Lung microvascular endothelial cell (primary cell): ENCODE measurements at places on chromosomes 13 and 19.

GRCh38 chr13:113519556-113519955 is 29.0 kb upstream of the DCUN1D2 start:
- DNase-seq, result no peak

DNA sequence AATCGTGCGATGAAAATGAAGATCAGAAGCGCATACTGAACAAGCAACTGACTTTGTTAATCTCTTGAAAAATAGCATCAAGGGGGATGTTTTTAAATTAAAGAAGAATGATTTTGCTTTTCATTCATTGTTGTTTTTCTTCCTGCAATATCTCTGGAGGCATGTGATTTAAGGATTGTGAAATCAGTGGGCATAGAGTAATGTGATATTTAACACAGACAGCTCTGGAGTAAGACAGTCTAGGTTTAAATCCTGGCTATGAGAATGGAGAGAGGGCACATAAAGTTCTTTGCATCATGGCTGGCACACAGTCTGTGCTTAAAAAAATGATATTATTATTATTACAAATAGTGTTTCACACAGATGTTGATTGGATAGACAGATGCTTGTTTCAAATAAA is 243.1 kb upstream of the NBEA start:
- DNase-seq, result no peak

- no peak for DNase-seq
Observed at GRCh38 chr19:33311326-33311682, 9.0 kb upstream of the CEBPA start.

DNA sequence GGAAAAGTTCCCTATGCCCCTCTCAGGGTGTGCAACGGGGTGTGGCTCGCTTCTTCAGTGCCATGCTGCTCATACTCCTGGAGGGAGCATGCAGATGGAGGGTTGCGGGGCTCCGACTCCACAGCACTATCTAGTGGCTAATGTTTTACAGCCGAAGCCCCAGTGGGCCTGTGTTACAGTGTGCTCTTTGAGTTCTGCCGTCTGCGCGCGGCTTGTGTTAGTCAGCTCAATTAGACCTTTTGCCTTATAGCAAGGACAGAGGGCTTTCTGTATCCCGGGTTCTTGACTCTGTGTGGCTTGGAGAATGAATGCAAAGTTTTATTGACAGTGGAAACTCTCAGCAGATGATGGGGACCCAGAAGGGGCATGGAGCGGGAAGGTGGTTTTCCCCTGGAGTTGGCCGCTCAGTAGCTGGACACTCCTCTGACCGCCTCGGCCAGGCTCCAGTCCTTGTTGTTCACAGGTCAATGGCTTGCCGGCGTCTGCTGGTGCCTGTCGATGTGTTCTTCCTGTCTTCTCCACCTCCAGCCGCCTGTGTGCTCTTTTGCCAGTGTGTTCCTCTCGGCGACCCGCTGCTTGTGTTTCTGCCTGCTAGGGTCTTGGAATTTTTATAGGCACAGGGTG is 383.4 kb downstream of the LMO7 start:
- DNase-seq, result peak; percentile 14

DNA sequence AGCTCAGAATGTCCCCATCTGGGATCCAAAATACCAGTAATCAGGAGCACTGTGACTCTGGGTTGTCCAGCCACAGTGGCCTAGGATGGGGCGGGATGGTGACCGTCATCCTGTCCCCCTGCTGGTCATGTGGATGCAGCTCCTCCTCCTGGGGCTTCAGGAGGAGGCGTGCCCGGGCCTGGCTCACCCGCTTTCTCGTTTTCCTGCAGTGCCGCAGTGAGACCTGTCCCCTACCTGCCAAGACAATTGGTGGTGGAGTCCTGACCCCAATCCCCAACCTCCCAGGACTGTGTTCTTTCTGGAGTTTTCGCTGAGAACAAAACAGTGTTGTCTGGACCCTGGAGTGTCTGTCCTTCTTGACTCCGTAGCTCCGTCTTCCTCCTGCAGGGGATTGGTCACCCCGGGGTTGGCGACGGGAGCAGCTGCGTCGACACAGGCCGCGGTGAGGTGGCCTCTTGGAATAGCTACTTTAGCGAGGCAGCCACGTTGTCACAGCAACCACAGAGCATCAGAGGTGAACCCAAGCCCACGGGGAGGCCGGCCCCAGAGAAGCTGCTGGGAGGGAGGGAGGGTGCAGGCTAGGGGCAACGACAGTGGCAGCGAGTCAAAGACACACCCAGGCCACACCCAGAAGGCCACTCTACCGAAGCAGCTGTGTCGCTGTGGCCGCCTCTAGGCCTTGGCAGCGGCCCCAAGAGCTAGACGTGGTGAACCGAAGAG is 10.2 kb upstream of the EMC10 start:
- no peak for DNase-seq

DNA sequence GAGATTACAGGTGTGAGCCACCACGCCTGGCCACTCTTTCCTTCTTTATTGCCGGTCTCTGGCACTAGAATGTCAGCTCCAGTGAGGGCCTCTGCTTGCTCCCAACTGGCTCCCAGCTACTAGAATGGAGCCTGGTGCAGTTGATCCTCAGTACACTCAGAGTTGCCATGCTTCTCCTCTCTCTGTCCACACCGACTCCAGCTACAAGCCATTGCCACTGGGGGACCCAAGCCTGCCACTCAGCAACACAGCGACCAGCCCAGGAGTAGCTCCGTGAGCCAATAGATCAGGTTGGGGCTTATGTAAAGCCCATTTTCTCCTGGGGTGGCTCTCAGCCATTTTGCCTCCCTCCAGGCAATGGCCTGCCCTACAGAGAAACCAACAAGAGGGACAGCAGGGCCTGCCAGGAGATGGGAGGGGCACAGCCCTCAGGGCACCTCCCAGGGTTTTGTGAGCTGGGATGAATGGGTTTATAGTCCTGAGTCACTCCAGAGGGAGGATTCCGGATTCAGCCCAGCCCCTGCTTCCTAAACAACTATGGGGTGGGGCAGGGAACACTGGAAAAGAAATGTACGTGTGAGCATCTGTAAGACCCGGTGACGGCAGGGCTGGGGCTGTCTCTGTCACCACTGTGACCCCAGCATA is 36.5 kb downstream of the OPA3 start:
- peak; percentile 27 for DNase-seq

DNA sequence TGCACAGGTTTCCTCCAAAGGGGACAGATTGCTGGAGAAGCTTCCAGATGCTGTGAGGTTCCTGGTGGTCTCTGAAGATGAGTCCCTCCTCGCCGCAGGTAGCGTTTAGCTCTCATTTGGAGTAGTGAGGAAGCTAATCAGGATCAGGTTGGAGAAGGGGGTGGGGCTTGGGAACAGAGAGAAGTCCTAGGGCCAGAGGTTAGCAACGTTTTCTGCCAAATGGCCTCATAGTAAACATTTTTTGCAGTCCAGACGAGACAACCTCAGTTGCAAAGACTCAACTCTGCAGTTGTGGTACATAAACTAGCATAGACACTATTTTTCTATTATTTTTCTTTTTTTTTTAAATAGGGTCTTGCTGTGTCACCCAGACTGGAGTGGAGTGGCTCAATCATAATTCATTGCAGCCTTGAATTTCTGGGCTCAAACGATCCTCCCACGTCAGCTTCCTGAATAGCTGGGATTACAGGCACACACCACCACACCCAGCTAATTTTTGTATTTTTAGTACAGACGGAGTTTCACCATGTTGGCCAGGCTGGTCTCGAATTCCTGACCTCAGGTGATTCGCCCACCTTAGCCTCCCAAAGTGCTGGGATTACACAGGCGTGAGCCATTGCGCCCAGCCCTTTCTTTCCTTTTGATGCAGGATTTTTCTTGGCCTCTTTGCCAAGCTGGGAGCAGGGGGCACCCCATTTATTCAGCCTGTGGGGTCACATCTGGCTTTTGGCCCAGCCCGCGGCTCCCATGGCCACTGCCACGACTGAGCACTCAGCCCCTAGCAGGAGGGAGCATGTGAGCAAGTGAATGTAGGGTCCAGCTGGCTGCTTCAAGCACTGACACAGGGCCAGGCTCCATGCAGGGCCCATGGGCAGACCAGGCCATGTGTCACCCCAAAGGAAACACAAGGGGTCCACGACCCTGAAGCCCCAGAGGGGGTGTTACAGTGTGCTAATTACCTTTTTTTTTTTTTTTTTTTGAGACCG is 34.4 kb upstream of the SIN3B start:
- DNase-seq, result no peak

DNA sequence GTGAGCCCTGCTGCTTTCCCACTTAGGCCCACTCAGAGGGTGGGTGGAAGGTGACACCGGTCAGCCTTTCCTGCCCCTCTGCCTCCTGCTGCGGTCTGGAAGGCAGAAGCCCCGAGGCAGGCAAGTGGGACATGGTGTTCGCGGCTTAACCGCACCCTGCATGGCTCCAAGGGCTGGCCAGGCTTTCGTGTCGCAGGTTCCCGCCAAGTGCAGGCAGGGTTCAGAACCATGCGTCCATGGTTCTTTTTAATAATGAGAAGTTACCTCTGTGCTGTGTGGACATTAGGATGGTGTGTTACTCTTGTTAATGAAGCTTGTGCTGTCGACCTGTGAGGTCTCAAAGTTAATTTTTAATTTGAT is 986 bp downstream of the DGKH start:
- no peak for DNase-seq

- DNase-seq, result no peak
Observed at GRCh38 chr13:109355875-109356434, 430.4 kb downstream of the IRS2 start.

- DNase-seq, result no peak
Observed at GRCh38 chr19:31570718-31571117, 221.5 kb upstream of the TSHZ3 start.

GRCh38 chr19:39670998-39671397 is 15.3 kb downstream of the LGALS16 start:
- DNase-seq, result no peak

DNA sequence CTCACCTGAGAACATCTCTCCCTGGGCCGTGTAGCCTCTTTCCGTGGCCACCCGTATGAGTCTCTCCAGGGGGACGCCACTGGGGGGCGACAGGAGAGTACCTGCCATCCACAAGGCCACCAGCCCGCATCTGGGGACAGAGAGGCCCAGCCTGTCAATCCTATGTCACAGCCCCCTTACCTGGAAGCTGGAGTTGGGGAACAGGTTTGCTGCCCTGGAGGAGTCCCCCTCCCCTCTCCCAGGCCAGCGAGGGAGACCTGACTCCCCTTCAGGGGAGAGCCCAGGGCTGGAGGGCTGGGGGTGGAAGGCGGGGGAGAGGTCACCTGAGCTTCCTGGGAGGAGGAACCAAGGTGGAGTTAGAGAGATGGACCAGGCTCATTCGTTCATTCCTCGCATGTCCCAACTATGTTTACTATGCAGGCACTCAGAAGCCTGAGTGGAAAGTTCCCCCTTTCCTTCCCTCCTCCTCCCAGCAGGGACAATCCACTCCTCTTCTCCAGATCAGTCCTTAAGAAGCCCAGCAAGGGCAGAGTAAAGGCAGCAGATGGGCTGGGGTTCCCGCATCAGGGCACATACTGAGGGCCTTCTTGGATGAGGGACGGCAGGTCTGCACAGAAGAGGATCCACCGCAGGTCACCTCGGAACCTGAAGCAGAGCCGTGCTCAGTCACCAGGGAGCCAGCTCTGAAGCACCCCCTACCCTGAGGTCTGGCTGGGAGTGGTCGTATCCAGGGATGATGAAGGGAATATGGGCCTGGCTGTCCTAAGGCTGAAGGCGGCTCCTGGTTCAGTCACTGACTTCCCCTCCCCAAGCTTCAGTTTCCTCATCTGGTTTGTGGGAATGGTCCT is 5.5 kb downstream of the ACTMAP start:
- no peak for DNase-seq

DNA sequence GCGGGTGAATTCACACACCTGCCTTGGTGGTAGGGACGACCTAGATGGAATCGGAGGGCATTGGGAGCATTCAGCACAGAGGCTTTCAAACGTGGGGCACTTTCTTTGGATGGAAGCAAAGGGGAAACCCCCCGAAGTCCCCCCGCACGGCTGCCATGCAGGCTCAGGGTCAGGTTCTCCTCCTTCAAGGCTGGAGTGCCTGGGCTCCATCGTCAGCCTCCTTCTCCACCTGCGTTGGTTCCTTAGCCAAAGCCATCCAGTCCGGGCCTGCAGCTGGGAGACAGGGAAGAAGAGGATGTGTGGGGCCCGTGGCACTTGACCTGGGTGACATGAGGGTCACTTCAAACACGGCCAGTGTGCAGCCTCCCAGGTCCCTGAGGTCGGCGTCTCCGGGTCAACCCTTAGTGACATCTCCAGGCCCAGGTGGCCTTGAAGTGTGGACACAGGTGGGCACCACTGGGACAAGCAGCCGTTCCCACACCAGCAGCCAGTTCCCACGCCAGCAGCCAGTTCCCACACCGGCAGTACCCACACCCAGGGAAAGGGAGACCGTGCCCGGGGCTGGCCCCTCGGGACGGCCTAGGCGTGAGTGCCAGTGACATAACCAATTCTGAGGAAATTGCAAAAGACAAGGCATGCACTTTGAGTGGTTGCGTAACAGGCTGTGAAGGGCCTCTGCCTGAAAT is 116.0 kb downstream of the SOX1 start:
- no peak for DNase-seq

GRCh38 chr13:75180805-75181455 is 301.0 kb downstream of the TBC1D4 start:
- no peak for DNase-seq

GRCh38 chr13:77412860-77413259 is 86.0 kb upstream of the MYCBP2 start:
- no peak for DNase-seq

- DNase-seq, result no peak
Observed at GRCh38 chr19:14056069-14056666, 5.7 kb downstream of the PALM3 start.

- DNase-seq, result peak; percentile 88
Observed at GRCh38 chr13:20924758-20925394, 22.3 kb upstream of the XPO4 start.

DNA sequence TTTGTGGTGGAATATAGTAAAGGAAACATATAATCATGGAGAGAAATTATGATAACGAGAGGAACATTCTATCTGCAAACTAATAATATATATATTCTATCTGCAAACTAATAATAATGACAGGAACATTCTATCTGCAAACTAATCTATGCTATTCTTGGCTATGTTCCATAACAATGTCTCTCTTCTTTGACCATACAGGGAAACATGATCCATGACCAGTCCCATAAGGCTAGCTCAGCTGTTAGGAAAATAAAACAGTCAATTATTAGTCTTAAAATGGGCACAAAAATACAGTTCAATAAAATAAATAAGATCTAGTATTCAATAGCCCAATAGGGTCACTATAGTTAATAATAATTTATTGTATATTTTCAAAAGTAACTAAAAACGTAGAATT is 707.8 kb upstream of the PCDH20 start:
- DNase-seq, result no peak

DNA sequence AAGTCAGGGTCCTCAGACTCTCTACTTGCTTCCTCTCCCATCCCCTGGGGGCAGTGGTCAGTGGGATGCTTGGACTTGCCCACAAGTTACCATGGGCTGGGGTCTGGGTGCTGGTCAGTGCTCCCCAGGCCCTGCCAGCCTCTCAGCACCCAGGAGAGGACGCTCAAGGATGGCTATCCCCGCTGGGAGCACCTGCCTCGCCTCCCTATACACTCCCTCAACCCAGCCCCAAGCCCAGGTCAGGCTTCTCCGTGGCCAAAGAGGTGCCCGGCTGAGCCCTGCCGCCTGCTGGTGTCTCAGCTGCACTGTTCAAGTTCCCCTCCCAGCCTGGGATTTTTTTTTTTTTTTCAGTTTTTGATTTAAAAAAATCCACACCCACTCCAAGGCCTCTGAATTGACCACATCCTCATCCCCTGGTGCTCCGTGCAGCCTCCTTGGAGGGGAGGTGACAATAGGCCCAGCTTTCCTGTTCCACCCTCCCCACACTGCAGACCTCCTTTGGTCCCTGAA is 10.8 kb downstream of the F2RL3 start:
- peak; percentile 76 for DNase-seq

- peak; percentile 76 for DNase-seq
Observed at GRCh38 chr19:42693760-42694350, 46.4 kb downstream of the PSG3 start.
